Dermis microvascular lymphatic vessel endothelial cell (primary cell): ENCODE measurements at places on chromosomes 2 and 18. TPM values are rescaled to one million over a fixed set of nuclear protein-coding genes. Genes with fewer than 3 reads are reported as not detected.

GRCh38 chr2:150095361-150096095 is 391.9 kb downstream of the RND3 start:
- no peak for DNase-seq

- DNase-seq = no peak
These were observed 30.8 kb downstream of the ATP6V1C2 start for GRCh38 chr2:10752236-10752635.

Gene RND3
- total RNA-seq = 19.9 and 25.5 TPM in 2 replicates

DNA sequence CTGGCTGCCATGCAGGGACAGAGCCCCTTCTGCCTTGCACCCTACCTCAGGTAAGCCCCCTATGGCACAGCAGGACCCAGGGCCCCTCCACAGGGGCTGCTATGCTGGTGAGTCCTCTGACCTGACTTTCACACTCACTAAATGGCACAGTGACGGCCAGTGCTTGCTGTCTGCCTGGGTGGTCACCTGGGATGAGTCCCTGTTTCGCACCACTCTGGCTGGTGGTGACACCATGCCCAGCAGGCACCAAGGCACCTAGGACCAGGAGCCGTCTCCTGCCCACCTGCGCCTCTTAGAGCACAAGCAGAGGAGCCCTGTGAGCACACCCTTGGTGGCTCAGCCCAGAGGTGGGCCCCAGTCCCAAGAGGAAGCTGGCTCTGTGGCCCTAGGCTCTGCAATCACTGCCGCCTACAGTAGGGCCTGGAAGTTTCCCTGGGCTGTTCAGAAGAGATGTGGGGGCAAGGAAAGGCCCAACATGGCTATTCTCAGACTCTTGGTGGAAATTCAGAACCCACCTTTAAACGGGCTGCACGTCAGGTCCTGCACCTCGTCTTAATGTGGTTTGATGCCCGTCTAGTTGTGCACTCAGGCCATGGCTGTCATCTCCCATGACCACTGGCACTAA is 96.0 kb downstream of the PLB1 start:
- no peak for DNase-seq

Gene PLCD4
- 0.76 and 1.4 TPM in 2 replicates for total RNA-seq

- DNase-seq = no peak
These were observed 19.4 kb downstream of the FOSL2 start for GRCh38 chr2:28411956-28412609.

DNA sequence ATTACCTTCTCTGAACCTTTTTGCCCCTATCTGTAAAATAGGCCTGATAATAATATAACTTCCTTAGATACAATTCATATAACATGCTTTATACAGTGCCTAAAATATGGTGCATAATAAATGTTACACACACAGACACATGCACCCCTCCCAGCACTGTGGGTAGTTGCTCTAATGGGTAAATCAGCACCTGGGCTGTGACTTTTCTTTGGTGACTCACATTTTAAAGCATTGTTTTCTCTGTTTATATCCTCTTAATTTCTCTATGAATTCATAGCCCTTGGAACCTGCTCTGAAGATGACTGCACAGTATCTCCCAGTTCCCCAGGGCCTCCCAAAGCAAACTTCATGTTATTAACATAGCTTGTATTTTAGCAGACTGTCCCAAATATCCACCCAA is 248.2 kb upstream of the TNP1 start:
- DNase-seq = peak; percentile 20

- DNase-seq = no peak
These were observed 135.1 kb downstream of the RIT2 start for GRCh38 chr18:42980426-42980825.

- DNase-seq = no peak
These were observed 1.5 kb downstream of the TET3 start for GRCh38 chr2:73986085-73986681.

GRCh38 chr2:183269956-183270355 is 145.7 kb downstream of the NUP35 start:
- DNase-seq = no peak

- no peak for DNase-seq
These were observed 474 bp upstream of the CERKL start for GRCh38 chr2:181657379-181657778.

Gene SCN3A
- 1.2 and 11.5 TPM in 2 replicates for total RNA-seq

Gene COBLL1
- total RNA-seq = 1.6 and 2.2 TPM in 2 replicates

GRCh38 chr2:218953366-218953954 is 6.0 kb upstream of the CDK5R2 start:
- DNase-seq = no peak

Gene HS1BP3
- 16.9 and 34.4 TPM in 2 replicates for total RNA-seq

GRCh38 chr18:38571651-38572050 is 1006.1 kb upstream of the CELF4 start:
- no peak for DNase-seq

DNA sequence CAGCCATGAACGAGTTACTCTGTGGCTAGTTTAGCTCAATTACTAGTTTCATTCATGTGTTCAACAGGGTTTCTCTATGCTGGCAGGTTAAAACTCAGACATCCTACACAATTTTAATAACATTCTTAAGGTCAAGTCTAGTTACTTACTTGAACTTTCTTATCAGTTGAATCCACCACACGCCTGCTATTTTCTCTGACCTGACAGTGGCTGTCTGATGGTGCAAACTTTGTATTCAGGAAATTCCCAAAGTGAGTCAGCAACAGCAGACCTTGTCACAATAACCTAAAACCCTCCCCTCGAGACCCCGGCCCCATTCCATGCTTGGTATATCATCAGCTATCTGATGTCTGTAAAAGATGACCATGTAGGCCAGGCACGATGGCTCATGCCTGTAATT is 20.8 kb upstream of the CIDEA start:
- DNase-seq = no peak

- peak; percentile 48 for DNase-seq
These were observed 128.5 kb upstream of the RAB12 start for GRCh38 chr18:8480506-8481328.

GRCh38 chr2:132715386-132716351 is 45.7 kb upstream of the LYPD1 start:
- no peak for DNase-seq

DNA sequence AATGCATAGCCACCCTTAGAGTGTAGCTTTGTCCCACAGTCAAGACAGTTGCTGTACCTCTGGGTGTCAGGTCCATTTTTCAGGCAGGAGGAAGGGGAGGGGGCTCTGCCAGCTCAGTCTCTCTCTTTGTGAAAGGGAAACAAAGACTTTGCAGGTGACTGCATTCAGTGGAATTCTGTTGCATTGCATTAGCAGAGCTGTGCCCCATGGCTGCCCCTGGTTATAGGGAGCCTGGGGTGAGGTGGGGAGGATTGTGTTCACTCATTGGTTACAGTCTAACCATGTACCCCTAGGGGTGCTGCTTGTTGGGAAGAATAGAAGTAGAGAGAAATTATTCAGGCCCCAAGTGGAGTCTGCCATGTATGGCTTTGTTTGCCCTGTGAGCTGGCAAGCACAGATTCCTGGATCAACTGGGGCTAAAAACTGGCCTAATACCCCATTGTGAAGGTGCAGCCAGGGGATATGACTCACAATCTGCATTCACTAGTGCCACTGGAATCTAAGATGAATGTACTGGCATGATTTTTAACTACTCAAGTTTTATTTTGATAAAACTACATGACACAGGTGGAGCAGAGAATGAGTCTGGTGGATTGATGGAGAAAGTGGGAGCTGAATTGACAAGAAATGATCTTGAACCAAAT is 118.4 kb downstream of the SH3BP4 start:
- no peak for DNase-seq

Gene CRACDL
- total RNA-seq = 0.76 and 3.0 TPM in 2 replicates

- DNase-seq = no peak
These were observed 306.7 kb upstream of the CHST9 start for GRCh38 chr18:27491772-27492171.

- no peak for DNase-seq
These were observed 28.5 kb downstream of the STON1 start for GRCh38 chr2:48558456-48558855.

DNA sequence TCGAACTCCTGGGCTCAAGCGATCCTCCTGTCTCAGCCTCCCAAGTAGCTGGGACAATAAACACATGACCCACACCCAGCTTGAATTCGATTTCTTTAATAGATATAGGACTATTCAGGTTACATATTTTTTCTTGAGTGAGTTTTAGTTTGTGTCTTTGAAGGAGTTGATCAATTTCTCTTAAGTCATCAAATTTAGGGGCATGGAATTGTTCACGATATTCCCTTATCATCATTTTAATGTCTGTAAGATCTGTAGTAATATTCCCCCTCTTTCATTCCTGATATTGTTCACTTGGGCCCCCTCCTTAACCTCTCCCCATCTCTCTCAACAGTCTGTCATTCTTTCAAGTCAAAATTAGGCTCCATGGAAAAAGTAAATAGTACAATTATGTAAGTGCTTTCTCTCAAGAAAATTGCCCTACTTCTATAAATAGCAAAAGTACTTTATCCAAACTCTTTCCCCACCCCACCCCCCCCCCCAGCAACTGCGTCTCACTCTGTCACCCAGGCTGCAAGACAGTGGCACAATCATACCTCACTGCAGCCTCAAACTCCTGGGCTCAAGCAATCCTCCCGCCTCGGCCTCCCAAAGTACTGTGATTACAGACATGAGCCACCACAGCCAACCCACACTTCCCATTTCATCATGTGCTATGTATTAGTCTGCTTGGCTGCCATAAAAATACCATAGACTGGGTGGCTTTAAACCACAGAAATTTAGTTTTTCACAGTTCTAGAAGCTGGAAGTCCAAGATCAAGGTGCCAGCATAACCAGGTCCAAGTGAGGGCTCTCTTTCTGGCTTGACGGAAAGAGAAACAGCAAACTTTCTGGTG is 20.1 kb downstream of the WDR33 start:
- no peak for DNase-seq

Gene SCTR
- total RNA-seq = not detected in 2 replicates

Gene ATP8B1
- 18.2 and 34.0 TPM in 2 replicates for total RNA-seq

Gene ANTXR1
- under 0.01 TPM in 2 replicates for total RNA-seq

Gene SIX3
- total RNA-seq = not detected in 2 replicates

GRCh38 chr2:174632841-174633622 is 35.4 kb upstream of the WIPF1 start:
- no peak for DNase-seq

DNA sequence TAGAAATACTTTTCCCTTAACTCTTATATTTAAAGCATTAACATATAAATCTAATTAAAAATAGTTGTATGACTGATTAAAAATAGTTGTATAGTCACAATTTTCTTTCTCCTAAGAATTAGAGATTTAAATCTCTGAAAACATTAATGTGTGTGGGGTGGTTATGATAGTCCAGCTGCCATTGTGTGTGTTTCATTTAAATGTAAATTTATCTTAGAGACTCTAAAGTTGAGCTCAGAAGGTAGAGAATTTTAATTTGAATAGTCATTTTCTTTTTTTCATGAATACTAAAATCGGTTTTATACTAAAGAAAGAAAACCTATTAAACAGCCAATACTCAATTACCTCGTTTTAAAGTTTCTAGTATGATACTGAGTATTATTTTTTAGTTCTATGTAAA is 18.6 kb downstream of the GREB1L start:
- no peak for DNase-seq

Gene TMEM198
- not detected in 2 replicates for total RNA-seq

DNA sequence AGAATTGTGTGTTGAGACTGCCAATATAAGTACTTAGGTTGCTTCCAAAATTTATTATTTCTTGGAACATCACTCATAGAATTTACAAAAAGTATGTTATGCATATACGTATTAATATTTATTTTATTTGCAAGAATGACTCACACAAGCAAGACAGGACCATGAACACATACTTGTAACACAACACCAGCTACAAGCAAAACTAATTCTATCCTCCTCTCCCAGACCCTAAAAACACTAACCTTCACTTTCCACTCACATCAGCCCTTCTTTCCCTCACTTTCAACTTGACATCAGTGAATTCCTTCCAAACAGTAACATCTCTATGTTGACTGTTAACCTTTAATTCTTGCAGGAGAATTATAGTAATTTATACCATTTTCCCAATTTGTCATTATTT is 24.3 kb downstream of the OSBPL1A start:
- no peak for DNase-seq

DNA sequence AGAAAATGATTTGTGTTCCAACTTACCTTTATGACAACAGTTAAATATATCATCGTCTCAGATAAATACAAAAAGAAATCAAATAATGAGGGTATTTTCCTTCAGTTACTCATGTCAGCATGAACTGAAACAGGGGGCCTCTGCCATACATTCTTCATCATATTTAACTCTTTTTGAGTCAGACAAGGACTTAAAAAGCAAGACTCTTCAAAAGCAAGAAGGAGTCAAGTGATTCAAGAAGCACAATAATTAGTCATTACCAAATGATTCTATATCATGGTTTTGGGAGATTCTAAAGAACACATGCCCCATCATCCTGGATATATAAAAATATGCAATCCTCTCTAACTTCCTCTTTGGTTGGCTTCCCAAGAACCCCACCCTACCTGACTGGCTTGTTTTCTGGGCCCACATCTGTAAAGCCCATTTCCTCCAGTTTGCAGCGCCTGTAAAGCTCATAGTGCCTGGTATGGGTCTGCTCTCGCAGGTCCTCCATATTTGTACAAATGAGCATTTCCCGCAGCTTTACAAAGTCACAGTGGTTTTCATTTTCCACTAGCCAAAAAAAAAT is 49.7 kb downstream of the SEPTIN10 start:
- no peak for DNase-seq

GRCh38 chr2:64763126-64763525 is 109.4 kb upstream of the SERTAD2 start:
- DNase-seq = no peak

- DNase-seq = no peak
These were observed 62.0 kb downstream of the RPL31 start for GRCh38 chr2:101064125-101064502.

Gene DNAH7
- total RNA-seq = under 0.01 TPM in 2 replicates

GRCh38 chr2:45681675-45682074 is 30.2 kb downstream of the PRKCE start:
- peak; percentile 91 for DNase-seq

Gene CTIF
- 12.6 and 18.0 TPM in 2 replicates for total RNA-seq

GRCh38 chr2:75007819-75008218 is 49.4 kb downstream of the POLE4 start:
- DNase-seq = no peak

- no peak for DNase-seq
These were observed 64.5 kb downstream of the SUCLG1 start for GRCh38 chr2:84394628-84395027.

DNA sequence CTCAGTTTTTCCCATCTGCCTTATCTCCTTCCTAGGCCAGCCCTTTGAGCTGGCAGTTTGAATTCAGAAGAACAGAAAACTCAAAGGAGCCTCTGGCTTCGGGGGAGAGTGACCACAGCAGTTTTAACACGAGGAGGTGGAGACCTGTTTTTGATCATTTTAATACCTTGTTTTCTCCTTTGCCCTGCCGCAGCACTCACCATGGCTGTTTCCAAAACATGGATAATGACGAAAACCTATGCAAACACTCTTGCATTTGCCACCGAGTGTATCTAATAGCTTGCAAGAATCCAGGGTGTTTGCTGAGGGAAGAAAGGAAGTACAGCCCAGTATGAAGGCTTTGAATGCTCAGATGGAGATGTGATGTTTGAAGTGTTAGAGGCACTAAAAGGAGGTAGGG is 167.1 kb downstream of the PRKCE start:
- no peak for DNase-seq
